BJ (cell line): ENCODE measurements at places on chromosomes 3 and 15.

GRCh38 chr3:32274306-32274705 lies 35.8 kb downstream of the CMTM8 start:
- no peak for DNase-seq

DNA sequence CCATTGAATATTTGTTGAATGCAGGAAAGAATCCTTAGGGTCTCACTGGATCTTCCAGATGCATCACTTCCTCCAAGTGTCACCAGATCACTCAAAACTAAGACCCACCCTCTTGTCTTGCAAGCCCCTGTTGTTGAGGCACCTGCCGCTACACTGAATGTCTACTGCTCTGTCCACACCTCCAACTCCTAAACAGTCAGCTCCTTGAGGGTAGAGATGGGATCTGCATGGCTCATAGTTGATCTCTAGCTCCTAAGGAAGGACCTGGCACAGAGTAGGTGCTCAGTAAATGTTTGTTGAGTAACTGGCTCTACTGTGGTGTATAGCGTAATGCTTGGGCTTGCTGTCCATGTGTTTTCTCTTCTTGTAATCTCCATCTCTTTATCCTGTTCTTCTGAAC lies 8.8 kb downstream of the SLC6A20 start:
- no peak for DNase-seq

GRCh38 chr15:79886124-79886523 lies 10.7 kb downstream of the MTHFS start:
- DNase-seq, result no peak

- no peak for DNase-seq
Observed at GRCh38 chr15:31202953-31203352, 101.4 kb upstream of the TRPM1 start.

DNA sequence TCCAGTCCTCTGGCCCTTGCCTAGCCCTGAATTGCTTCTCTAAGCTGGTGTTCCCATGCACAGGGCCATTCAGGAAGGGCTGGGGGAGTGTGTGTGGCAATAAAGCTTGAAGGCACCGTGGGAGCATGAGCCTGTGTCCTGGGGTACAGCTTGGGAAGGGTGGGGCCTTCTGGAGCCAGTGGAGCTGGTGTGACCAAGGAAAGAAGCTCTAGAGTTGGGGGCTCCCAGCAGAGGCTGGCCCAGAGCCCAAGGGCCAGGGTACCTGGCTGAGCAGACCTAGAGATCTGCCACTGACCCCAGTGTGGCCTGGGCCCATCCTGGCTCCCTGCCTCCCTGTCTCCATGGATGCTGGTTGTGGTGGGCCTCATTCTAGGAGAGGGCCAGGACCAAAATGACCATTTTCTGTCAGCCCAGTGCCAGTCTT lies 8.1 kb downstream of the ABTB1 start:
- DNase-seq, result no peak

DNA sequence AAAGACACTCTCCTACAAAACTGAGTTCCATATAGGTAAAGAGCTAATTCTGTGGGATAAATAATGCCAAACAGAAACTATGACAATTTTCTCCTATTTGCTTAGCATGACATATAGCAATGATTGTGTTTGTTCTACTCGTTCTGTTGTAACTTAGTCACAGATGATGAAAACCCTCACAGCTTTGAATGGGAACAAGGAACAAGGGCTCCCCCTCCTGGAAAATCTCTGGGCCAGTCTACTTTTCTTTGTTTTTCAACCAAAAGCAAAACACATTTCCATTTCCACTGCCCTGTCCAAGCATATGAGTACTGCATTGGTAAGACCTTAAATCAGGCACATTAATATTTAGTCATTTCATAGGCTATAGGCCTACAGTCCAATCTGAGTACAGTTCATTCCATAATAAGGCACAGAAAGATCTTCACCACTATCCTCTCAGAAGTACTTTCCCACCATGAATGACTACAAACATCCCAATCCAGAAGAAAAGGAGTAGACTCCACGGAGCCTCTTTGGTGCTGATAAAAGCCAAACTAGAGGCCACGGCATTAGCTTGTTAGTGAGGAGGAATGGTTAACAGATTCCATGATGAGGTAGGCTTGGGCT lies 67.1 kb downstream of the ATP8B4 start:
- peak; percentile 28 for DNase-seq

DNA sequence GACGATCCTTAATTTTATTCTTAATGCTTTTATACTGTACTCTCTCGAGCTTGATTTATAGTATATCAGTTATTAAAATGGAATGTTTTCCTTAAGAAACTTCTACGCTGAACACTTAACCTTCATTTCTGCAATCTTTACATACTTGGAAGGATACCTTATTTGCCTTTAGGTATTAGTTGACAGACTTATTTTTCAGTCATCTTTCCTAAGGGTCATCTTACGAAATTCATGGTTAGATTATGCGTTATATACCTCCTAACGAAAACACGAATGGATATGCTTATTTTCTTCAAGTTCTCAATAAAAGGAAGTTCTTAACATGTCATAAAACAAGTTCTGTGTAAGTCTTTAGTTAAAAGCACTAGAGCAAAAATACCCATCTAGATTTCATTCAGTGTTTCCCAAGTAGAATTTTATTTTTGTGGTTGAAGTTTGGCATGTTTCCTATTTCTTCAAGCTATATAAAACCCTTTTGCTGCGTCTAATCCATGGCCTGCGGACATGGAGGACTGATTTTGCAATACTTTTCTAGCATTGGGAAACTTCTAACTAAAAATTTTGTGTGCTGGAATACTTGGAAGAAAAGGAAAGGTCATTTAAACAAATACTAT lies 231.3 kb downstream of the TP63 start:
- DNase-seq, result peak; percentile 28

GRCh38 chr3:7396534-7396933 lies 535.6 kb downstream of the GRM7 start:
- DNase-seq, result no peak

GRCh38 chr15:59256482-59256881 lies 49.8 kb downstream of the LDHAL6B start:
- no peak for DNase-seq

GRCh38 chr3:146169891-146170290 lies 8.9 kb upstream of the PLOD2 start:
- DNase-seq, result no peak

- DNase-seq, result no peak
Observed at GRCh38 chr3:57948080-57948671, 60.0 kb upstream of the FLNB start.

DNA sequence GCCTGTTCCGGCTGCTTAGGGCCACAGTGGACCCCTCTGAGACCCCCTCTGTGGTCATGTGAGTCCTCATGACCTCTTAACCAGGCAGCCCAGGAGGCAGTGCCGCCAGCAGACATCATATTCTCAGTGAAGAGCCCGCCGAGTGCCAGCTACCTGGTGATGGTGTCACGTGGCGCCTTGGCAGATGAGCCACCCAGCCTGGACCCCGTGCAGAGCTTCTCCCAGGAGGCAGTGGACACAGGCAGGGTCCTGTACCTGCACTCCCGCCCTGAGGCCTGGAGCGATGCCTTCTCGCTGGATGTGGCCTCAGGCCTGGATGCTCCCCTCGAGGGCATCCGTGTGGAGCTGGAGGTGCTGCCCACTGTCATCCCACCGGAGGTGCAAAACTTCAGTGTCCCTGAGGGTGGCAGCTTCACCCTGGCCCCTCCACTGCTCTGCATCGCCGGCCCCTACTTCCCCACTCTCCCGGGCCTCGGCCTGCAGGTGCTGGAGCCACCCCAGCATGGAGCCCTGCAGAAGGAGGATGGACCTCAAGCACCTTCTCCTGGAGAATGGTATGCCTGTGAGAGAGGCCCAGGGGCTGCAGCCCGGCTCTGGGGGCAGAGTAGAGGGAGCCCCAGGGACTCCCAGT lies 176.1 kb downstream of the TBC1D2B start:
- no peak for DNase-seq

DNA sequence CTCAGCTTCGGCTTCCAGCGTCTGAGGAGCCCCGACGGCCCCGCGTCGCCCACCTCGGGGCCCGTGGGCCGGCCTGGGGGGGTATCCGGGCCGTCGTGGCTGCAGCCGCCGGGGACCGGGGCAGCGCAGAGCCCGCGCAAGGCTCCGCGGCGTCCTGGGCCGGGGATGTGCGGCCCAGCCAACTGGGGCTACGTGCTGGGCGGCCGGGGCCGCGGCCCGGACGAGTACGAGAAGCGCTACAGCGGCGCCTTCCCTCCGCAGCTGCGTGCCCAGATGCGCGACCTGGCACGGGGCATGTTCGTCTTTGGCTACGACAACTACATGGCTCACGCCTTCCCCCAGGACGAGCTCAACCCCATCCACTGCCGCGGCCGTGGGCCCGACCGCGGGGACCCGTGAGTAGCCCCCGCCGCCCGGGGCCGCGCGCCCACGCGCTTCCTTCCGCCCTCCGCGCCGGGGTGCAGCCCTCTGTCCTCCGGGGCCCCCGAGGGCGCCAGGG lies 462 bp downstream of the EDEM1 start:
- DNase-seq, result no peak

GRCh38 chr3:25820366-25820765 lies 30.5 kb downstream of the OXSM start:
- DNase-seq, result peak; percentile 80

GRCh38 chr3:183980403-183980802 lies 37.3 kb downstream of the ABCC5 start:
- DNase-seq, result no peak
